ENCODE measurements at places on chromosomes 4 and X.

DNA sequence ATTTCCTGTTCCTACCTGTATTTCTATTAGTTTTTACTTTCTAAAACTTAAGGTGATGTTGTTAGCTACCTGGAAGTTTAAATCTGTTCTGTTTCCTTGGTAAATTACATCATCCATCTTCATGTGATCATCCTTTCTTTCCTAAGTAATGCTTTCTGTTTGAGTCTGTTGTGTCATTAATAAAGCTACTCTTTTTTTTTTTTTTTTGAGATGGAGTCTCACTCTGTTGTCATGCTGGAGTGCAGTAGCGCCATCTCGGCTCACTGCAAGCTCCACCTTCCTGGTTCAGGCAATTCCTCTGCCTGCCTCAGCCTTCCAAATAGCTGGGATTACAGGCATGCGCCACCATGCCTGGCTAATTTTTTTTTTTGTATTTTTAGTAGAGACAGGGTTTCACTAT, 73.3 kb downstream of the FIP1L1 start:
- no peak for DNase-seq

- DNase-seq: no peak
Observed at GRCh38 chr4:84855774-84856173, 110.7 kb downstream of the WDFY3 start.

- DNase-seq: no peak
Observed at GRCh38 chr4:54107951-54108748, 8.2 kb downstream of the GSX2 start.

DNA sequence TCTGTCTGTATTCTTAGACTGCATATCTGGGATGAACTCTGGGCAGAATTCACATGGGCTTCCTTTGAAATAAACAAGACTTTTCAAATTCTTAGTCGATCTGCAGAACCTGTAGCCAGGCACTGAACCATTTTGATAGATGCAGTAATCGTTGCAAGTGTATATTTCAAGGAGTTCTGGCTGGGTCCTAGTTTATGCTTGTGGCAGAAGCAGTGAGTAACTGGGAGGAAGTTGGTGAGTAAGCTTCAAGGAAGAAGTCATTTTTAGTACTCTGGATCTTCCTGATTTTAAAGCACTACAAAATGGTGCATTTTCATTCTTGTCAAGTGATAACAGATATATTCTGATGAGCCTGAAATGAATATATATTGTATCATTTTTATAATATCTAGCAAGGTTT, 9.5 kb downstream of the HPRT1 start:
- no peak for DNase-seq

DNA sequence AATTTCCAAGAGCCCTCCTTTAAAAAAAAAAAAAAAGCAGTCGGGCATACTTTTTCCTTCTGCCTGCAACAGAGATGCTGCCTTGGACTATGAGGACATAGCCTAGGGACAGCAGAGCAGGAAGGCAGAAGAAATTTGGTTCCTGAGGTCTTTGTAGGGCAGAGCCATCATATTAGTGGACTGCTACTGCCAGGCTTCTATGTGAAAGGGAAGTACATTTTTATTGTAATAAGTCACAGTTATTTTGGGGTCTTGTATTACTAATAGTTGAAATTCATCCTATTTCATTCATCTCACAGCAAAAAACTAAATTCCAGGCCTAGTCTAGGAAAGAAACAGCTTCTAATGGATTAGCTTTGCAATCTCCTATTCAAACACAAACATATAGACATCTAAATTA, 211.2 kb downstream of the NSUN7 start:
- DNase-seq: no peak

DNA sequence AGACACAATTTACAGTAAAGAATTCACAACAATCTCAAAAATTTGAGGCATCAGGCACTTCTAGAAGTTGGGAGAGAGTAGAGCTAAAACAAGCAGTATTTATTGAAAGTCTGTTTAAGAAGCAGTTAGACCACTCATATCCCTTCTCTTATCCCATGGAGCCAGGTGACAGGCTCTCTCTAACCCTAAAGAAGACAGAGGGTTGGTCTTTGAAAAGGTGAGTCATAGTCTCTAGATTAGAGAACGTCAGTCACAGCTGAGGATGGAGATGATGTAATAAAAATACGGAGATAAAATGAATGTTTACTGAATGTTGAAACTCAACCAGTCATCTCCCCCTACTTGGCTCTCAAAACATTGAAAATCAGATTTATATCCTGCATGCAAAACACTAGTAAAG, 223.8 kb downstream of the CHIC2 start:
- DNase-seq: no peak

GRCh38 chr4:22190855-22191254, 242.3 kb upstream of the KCNIP4 start:
- DNase-seq: no peak

DNA sequence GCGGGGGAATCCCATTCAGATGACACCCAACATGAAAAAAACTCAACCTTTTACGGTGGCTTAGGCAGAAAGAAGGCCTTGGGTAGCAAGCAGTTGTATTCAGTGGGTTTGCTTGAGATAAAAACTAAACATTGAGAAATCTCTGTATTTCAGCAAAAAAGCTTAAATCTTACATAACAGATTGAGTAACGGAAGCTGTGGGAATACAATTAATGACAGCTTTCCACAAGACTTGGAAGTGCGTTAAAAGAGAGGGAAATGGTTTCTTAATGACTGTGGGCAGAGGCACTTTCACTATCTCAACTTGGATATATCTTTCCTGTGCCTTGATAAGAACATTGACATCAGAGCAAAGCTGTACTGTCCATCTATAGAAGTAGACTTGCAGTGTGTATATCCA, 418.5 kb upstream of the HS3ST1 start:
- no peak for DNase-seq

- DNase-seq: no peak
Observed at GRCh38 chrX:40063555-40063954, 34.2 kb downstream of the BCOR start.

- DNase-seq: no peak
Observed at GRCh38 chr4:172786039-172786792, 382.4 kb upstream of the GALNT7 start.

DNA sequence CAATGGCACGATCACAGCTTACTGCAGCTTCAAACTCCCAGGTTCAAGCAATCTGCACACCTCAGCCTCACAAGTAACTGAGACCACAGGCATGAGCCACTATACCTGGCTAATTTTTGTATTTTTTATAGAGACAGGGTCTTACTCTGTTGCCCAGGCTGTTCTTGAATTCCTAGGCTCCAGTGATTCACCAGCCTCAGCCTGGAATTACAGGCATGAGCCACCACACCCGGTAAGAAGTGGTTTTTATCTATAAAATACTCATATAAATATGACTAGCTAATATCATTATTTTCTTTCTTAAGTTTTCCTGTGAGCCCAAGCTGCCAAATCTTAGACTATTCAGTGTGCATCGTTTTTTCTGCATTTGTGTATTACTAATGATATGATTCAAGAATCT, 4.4 kb downstream of the SCFD2 start:
- no peak for DNase-seq

DNA sequence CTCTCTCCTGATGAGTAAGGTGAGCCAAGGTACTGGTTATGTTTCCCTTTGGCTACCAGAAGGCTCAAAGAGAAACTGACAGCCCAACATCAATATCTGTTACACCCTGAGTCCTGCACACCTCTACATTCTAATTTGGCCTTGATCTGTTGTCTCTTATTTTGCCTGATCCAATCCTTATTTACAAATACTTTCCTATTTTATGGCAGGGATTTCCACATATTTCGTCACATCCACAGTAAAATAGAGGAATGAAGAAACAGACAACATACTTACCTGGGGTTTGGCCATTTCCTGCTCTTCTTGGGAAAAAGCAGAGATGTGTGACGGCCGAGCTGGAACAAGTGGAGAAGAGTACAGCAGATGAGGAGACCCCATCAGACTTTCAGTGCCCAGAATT, 1.5 kb downstream of the ZNF182 start:
- no peak for DNase-seq

- DNase-seq: no peak
Observed at GRCh38 chrX:155127465-155127864, 56.2 kb downstream of the BRCC3 start.

DNA sequence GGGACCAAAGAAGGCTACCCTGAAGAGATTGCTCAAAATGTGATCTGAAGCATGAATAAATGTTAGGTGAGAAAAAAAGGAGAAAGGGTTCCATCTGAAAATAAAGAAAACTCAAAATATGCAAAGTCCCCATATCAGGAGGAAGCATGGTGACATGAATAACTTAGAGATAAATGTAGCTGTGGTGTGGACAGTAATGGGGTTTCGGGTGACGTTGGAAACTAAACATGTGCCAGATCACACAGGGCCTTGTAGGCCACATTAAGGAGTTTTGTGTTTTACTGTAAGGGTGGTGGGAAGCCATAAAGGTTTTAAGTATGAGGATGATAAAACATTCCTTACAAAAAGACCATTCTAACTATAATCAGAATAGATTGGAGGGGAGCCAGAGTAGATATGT, 40.3 kb upstream of the ACSL4 start:
- no peak for DNase-seq
